ENCODE measurements at places on chromosomes 12 and 14.
A peak's percentile ranks its signal among the peaks of the same experiment; 100 is the strongest.

GRCh38 chr14:75044322-75044721, 6.9 kb downstream of the MLH3 start:
- DNase-seq: no peak

- no peak for DNase-seq
Observed at GRCh38 chr12:100801320-100801719, 6.7 kb downstream of the ANO4 start.

- DNase-seq: no peak
Observed at GRCh38 chr14:56797003-56797568, 13.2 kb downstream of the OTX2 start.

DNA sequence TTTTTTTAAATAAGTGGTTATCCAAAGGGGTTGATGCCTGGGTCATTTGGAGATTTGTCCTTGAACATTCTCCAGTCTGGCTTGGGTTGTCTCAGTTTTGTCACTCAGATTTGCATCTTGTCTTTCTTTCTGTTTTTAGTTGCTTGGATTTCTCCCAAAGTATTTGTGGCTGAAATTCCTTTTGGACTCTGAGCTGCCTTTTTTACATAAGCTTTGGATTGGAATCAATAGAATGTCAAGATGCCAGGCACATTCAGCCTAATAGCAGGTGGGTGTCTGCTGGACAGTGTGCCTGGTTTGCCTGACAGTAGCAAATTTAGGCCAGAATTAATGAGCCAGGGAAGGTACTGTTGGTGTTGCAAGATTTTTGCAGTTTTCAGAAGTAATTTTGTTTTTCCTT, 50.0 kb downstream of the FLRT2 start:
- DNase-seq: no peak

DNA sequence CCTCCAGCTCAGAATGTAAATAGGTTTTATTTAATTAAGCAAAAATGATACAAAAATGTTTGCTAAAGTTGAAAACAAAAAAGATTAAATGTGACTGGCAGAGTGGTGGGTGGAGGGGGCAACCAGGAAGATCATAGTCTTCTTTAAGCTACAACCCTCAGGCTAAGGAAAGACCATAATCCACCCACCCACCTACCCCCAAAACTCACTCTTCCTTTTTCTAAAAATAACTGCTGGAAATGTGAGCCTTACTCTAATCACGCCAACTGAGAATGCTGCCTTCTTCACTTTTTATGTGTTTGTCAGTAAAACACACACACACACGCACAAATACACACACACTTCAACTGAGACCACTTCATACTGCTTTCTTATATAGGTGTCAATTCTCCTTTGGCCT, 230.0 kb upstream of the EGLN3 start:
- no peak for DNase-seq

GRCh38 chr12:105257321-105257728, 21.4 kb upstream of the APPL2 start:
- DNase-seq: no peak

DNA sequence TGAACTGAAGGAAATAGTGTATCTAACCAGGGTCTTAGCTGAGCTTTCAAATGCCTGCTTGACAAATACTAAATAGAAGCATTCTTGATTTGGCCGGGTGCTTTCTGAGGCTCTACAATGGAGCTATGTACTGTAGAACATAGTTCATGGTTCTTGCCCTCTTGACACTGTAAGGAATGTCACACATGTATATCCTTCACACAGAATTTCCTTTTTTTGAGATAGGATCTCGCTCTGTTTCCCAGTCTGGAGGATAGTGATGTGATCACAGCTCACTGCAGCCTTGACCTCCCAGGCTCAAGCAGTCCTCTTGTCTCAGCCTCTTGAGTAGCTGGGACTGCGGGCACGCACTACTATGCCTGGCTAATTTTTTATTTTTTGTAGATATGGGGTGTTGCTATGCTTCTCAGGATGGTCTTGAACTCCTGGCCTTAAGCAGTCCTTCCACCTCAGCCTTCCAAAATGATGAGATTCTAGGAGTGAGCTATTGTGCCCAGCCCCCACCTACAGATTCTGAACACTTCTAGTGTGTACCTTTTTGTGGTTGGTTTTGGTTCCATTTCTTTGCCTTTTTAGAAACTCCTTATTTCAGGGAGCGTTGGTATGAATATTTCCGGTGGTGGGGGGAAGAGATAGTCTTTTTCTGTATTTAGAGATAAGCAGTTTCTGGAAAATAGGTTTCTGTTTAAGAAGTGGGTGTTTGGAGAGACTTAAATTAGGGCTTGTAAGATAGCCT, 4.2 kb downstream of the MLXIP start:
- no peak for DNase-seq

- peak; percentile 39 for DNase-seq
Observed at GRCh38 chr12:7935590-7936581, at the start of gene SLC2A3. SLC2A3 (minus strand) TSS chr12:7936187; CDS start chr12:7936034, 153 bp downstream.

- DNase-seq: no peak
Observed at GRCh38 chr14:54040846-54041245, 84.2 kb upstream of the BMP4 start.

DNA sequence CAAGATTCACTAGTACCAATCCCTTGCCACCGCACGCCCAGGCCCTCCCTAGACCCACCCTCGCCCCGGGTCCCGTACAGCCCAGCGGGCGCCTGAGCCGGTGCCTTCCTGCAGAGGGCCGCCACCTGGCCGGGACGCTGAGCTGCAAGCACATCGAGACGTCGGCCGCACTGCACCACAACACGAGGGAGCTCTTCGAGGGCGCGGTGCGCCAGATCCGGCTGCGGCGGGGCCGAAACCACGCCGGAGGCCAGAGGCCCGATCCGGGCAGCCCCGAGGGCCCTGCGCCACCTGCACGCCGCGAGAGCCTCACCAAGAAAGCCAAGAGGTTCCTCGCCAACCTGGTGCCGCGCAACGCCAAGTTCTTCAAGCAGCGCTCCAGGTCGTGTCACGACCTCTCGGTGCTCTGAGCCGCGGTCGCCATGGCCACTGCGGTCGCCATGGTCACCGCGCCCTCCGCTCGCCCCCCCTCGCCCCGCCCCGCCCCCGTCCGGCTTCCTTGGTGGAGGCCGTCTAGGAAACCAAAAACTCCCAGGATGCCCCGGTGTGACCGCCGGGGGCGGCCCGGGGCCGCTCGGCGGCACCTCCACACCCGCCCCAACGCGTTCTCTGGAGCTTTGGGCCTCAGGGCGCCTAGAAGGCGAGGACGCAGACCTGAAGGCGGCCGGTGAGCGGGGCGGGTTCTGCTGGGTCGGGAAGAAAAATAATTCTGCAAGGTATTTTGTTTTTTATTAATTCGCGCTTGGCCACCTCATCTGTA, 3.7 kb downstream of the REM2 start:
- no peak for DNase-seq
